Stimulated activated CD4-positive, alpha-beta T cell treated with anti-CD3 and anti-CD28 coated beads, Interleukin-4, amount 100 ng/mL, for 4 hours (primary cell): ENCODE measurements at places on chromosomes 11 and 22.
A peak's percentile ranks its signal among the peaks of the same experiment; 100 is the strongest.

DNA sequence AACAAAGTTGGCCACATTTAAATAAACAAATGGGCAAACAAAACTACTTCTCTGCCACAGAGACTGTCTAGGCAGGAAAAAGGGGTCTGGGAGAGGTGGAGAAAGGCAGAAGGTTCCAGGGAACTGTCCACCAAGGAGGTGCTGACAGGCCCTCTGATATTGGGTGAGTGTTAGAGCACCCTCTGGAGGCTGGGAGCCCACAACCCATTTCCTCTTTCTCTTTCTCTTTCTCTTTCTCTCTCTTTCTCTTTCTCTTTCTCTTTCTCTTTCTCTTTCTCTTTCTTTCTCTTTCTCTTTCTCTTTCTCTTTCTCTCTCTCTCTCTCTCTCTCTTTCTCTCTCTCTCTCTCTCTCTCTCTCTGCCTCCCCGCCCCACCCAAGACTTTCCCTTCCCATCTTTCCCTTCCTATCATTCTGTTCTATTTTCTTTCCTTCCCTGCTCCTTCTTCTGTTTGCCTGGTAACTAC lies 912.8 kb downstream of the DLG2 start:
- no peak for DNase-seq

GRCh38 chr11:9001736-9002135 lies 2.1 kb downstream of the NRIP3 start:
- DNase-seq = peak; percentile 8

GRCh38 chr11:131408025-131408640 lies 37.7 kb downstream of the NTM start:
- DNase-seq = no peak

- DNase-seq = no peak
These were observed 235.4 kb upstream of the SESN3 start for GRCh38 chr11:95466416-95466815.

DNA sequence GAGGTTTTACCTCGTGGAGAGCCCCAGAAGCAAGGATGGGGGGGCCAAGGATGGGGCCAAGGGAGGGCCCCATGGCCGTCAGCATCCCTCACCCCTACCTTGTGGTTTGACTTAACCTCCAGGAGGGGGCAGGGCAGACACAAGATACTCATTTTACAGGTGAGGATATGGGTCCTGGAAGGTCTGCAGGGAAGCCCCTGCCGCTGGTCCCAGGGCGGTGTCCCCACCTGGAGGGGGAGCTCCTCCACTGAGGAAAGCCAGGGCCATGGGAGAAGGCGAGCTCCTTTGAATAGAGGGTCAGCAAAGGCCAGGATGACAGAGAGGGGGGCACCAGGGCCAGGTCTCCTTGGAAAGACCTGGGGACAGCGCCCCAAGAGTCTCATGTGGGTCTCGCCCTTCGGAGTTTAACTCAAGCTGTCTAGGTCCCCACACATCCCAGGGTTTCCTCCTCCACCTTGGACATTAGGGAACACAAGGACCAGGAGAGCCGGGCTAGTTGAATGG lies 5.9 kb upstream of the ADORA2A start:
- DNase-seq = peak; percentile 40

GRCh38 chr11:120089036-120090001 lies 48.6 kb downstream of the TRIM29 start:
- DNase-seq = no peak

DNA sequence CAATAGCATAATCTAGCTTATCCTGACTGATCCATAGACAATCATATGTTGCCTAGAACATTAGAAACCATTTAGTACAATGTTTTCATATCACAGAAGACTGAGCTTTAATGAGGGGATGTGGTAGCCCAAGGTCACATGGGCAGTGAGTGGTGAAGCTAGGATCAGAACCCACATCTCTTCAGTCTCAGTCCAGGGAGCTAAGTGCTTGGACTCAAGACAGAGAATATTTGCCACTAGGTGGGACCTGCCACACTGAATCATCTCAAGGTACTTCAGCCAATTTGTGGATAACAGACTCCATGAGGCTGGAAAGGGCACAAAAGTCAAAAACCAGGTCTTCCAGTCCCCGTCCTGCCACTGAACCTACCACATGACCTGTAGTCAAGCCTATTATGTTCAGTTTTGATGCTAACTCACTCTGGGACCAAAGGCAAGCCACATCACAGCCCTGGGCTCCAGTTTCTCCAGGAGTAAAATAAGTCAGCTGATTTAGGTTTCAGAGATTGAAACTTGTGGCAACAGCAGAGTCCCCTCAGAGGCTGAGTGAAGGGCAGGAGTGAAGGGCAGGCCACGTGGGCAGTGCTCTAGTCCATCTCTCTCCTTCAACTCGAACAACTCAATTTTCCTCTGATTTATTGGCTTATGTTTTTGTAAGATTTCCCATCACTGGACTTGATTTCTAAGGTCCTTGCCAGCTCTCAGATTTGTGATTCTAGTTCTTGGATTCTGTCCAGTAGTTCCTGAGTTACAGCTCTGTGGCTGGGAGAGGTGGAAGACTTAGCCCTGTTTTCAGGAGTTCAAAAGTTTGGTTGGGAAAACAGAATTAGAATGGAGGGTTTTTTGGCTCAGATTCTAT lies 84.6 kb upstream of the PHOX2A start:
- DNase-seq = no peak

DNA sequence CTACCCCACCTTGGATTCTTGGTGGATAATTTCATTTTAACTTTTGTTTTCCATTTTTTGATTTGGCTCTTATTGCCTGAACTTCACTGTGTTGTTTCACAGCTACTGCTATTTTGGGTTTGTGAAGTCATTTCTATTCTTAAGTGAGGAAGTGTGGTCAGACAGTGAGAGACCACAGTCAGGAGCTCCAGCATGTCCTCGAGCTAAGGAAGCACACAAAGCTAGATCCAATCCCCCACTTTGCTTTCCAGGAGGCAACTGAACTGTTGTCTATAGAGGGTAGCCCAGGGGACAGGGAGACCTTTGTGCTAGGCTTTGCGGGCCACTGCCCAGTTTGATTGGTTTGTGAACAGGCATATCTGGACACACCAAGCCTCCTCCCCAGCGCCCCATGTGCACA lies 251.8 kb upstream of the KIRREL3 start:
- no peak for DNase-seq

DNA sequence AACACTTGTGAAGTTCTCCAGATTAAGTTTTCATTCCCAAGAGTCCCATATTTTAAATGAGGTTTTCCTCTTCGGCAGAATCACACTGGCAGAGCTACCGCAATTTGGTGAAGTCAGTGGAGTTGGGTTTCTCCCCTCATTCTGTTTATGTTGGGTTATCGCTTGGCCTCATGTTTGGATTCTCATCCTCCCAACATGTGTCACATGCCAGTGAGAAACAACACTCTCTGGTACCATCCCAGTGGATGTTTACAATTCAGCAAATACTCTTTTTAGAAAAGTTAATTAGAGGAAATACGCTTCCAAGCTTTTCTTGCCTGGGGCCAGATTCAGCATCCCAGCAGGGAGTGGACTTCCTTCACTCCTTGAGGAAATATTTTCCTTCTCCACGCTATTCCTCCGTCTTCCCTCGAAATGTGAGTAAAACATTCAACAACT lies 2.1 kb downstream of the PAMR1 start:
- DNase-seq = no peak

DNA sequence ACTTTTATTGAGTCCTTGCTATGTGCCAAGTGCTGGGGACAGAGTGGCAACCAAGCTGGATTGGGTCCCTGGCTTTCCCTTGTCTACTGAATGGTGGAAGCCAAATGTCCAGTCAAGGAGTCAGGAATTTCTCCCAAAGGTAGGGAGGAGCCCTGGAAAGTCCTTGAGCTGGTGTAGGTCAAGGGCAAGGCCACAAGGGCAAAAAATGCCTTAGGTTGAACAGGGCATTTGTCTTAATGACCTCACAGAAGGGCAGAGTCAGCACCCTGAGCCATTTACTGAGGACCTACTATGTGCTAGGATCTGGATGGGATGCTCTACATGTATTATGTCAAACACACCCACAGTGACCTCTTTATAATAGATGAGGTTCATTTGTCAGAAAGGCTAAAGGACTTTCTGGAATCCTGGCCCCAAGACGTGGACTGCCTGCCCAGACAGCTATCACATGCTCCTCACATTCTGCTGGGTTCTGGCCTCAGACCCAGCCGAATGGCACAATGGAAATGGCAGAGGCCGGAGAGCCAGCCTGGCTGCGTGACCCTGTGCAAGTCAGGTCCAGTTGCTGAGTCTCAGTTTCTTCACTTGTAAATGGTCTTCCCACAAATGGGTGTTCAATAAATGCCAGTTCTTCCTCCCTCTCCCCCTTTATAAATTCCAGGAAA lies 17.7 kb downstream of the MOGAT2 start:
- DNase-seq = no peak

DNA sequence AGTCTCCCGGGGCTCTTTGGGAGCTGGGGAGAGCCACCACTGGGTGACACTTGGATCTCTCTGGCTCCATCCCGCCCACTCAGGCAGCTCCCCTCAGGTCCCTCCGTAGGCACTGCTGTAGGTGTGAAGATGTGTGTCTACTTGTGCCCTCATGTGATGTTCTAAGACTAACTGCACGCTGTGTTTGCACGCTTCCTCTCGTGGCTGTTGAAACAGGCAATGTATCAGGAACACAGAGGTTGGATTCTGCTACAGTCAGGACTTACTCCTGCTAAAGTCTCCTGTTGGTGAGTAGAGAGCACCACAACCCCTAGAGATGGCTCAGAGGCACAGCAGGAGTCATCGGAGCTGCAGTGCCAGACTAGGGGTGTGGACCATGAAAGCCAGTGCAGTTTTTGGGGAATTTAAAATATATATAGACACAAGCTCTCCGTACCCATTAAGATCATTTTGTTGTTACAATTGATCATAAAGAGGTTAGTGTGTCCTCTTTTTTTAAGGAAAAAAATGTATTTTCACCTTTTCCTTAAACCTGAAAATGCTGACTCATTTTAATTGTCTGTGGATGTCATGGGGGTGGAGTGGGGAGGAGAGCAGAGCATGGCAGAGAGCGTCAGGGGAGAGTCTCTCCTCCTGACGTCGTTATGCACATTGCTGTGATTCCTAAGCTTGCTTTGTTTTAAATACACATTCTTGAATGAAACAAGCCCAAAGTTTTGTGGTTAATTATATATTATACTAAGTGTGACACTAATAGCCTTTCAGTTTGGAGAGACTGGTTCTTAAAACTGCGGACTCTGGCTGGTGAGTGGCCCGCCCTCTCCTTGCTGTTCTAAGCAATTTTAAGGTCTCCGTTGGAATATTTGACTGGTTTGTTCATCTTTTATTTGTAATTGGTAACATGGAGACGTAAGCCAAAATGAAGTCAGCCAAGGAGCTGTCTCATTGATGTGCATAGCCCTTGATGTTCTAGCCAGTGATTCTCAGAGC lies 16.2 kb upstream of the CTTN start:
- DNase-seq = no peak

GRCh38 chr11:134429106-134429505 lies 17.1 kb upstream of the B3GAT1 start:
- DNase-seq = no peak

DNA sequence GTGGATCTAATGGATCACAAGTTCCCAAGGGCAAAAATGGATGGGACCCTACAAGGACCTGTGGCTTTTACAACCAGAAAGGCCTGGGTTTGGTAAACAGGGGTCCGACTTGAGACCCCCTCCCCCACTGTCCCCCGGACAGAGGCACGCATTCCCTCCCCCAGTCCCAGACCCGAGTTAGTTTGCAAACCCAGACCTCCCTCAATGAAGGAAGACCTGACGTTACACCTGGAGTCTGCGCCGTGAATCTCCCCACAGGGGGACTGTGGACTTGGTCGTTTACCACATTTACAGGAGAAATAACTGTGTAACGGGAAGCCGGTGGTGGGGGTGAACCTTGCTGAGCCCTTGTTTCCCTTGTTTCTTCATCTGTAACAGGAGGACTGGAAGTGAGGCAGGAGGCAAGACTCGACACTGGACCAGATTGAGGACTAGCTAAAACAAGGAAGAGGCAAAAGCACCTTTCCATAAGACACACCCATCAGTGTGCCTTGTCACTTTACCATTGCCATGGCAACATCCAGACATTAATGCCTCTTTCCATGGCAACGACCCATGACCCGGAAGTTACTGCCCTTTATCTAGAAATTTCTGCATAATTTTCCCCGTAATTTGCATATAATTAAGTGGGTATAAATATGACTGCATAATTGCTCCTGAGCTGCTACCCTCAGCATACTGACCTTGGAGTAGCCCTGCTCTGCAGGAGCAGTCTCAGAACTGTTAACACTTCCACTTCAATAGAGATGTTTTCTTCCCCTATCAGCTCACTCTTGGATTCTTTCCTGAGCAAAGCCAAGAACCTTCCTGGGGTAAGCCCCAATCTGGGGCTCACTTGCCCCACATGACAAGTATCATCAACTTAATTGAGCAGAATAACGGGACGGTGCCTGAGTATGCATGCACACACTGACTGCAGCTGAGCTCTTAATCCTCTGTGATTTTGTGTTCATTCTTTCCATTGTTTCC lies 25.4 kb downstream of the PDGFB start:
- DNase-seq = no peak
